ENCODE measurements at places on chromosomes 7 and 10. TPM values are rescaled to one million over a fixed set of nuclear protein-coding genes. Genes with fewer than 3 reads are reported as not detected.
A peak's percentile ranks its signal among the peaks of the same experiment; 100 is the strongest.

CFAP46 gene
- 0.21 TPM for total RNA-seq

DPP6 gene
- total RNA-seq = not detected

LIPF gene
- not detected for total RNA-seq

DNA sequence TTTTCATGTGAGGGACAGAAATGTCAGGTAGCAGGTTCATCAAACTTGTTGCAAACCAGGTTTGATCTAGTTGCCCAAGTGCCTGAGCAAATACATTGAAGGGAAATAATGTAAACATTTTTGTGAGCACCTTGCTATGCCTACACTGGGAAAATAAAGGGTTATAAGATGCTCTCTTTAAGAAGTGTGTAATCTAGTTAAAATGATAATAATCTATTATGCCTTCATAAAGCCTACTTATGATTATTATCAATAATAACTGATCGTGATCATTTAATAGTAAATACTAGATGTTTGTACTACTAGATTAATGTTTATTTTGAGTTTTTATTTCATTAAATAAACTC is 1.9 kb upstream of the TMEM229A start:
- DNase-seq = no peak

GRCh38 chr10:132543916-132544743 is 6.5 kb downstream of the INPP5A start:
- DNase-seq = no peak

DNA sequence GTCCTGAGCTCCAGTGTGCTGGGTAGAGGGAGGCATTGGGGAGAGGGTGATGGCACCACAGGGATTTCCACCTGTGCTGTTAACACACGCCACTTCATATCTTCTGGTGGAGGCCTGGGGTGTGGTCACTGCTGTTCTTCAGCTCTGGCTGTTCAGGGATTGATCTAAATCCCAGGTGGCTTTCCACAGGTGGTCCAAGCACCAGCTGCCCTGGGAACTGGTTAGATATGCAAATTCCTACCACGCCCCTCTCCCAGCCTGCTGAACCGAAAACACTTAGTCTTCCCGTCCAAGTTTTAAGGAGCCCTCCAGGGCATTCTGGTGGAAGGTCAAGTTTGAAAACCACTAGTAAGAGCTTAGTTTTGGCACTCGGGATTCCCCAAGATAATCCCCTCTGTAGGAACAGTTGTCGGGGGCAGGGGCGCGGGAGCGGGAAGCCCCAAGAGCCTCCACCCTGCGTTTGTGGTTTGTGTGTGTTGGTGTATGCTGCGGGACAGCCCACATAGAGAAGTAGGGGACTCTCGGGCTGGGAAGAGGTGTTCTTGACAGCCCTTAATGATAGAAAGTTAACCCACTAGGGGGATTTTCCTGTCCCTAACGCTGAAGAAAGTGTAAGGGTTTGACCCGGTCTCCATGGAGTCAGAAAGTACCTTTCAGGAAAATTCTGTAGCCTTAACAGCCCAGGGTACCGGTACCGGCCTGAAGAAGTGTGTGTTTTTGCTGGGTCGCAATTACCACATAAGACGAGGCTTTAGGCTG is 5.1 kb downstream of the DEPP1 start:
- no peak for DNase-seq

- peak; percentile 34 for DNase-seq
Observed at GRCh38 chr7:128099204-128099671, 68.0 kb upstream of the LRRC4 start.

- DNase-seq = peak; percentile 68
Observed at GRCh38 chr7:24812305-24812945, 55.2 kb upstream of the GSDME start.

GRCh38 chr7:95454438-95455045 is 19.7 kb upstream of the PON2 start:
- no peak for DNase-seq

GRCh38 chr7:28298870-28299518 is 113.3 kb upstream of the CREB5 start:
- DNase-seq = peak; percentile 19

Measured in activated CD4-positive, alpha-beta T cell treated with anti-CD3 and anti-CD28 coated beads for 36 hours (primary cell).